ENCODE measurements at places on chromosomes 16 and 17. TPM values are rescaled to one million over a fixed set of nuclear protein-coding genes. Genes with fewer than 3 reads are reported as not detected.

KRT28 gene
- not detected for total RNA-seq

PIMREG gene
- total RNA-seq, result 1.0 TPM

SETD1A gene
- total RNA-seq, result 5.8 TPM

NHERF1 gene
- total RNA-seq, result 54.0 TPM

GJC1 gene
- 8.2 TPM for total RNA-seq

HOXB9 gene
- total RNA-seq, result 6.6 TPM

TP53TG3D gene
- 2.1 TPM for total RNA-seq

Measured in myocyte (in vitro differentiated cells).